ENCODE measurements at places on chromosomes 5 and 9.

GRCh38 chr5:15529821-15530220 is 29.8 kb downstream of the FBXL7 start:
- no peak for DNase-seq

- DNase-seq = no peak
Measured at GRCh38 chr5:131533836-131534235, 101.2 kb downstream of the RAPGEF6 start.

- no peak for DNase-seq
Measured at GRCh38 chr9:108724652-108725051, 131.1 kb downstream of the ACTL7B start.

GRCh38 chr9:115808108-115808507 is 345.5 kb upstream of the PAPPA start:
- DNase-seq = no peak

DNA sequence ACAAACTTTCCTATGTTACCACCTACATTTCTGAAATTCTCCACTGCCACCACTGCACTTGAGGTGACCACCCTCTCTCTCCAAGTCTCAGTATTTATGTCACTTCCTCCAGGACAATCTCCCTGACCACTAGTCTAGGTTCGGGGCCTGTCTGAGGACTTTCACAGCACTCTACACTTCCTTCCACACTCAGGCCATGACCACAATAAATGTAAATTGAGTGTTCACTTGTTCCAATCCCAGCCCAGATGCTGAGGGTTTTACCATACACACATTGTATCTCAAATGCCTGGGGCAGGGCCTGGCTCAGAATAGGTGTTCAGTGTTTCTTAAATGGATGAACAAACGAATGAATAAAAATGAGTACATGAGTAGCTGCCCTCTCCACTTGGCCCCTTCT is 26.9 kb upstream of the CCNG1 start:
- no peak for DNase-seq

GRCh38 chr9:13186774-13187173 is 92.7 kb downstream of the MPDZ start:
- no peak for DNase-seq

GRCh38 chr5:32776200-32776599 is 65.1 kb downstream of the NPR3 start:
- DNase-seq = no peak

DNA sequence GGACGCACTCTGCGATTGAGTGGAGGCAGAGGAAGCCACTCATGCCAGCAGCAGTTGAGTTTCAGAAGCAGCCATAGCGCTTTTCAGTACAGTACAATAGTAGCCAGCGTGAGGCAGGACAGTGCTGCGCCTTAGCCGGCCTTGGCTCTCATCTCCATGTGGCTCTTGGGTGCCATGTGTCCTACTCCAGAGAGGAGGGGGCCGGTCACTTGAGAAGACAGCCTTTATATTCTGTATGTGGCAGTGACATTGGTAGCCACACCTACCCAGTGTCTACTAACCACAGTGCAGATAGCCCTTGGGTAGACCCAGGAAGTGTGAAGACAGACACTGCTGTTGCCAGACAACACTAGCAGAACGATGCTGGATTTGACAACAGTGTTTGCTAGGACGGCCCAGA is 42.3 kb downstream of the FAM78A start:
- no peak for DNase-seq

DNA sequence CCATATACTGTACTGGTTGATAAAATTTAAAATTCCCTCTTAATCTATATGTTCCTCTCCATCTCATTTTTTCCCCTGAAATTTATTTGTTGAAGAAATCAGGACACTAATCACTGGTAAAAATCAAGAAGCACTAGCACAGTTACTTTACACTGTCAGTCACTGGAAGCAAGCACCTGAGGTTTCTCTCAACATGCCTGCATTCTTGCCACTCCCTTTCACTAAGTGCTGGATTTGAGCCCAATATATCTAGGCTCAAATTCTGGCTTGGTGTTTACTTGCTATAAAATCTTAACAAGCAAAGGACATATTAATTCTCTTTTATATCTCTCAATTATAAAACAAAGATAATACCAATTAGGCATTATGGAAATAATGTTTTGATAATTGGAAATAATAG is 58.6 kb downstream of the DIAPH1 start:
- no peak for DNase-seq

Measured in stimulated activated CD8-positive, alpha-beta memory T cell treated with anti-CD3 and anti-CD28 coated beads, Interleukin-7, amount 100 ng/mL, for 24 hours (primary cell).